ENCODE measurements at places on chromosomes 13 and 19. TPM values are rescaled to one million over a fixed set of nuclear protein-coding genes. Genes with fewer than 3 reads are reported as not detected.
A peak's percentile ranks its signal among the peaks of the same experiment; 100 is the strongest.

GNG8 gene
- not detected for total RNA-seq

DNA sequence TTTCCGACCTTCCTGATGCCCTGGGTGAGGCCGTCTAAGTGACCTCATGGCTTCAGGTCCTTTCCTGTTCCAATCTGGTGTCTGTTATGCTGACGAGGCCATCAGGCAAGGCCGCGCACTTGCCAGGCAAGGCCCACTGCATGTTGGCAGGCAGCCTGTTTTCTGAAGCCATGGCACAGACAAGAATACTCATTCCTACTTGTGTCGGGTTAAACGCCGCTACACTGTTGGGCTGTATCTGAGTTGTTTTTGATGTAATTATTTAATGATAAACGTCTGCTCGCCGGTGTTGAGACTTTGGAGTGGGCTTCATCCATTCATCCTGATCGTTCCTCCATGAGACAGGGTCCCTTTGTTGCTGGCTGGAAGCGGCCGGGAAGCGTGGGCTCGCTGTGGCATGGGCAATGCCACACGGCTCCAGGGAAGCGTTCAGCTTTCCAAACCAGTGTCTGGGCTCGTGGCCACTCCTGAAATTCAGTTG, 92.1 kb downstream of the ATP11A start:
- peak; percentile 26 for DNase-seq

DNA sequence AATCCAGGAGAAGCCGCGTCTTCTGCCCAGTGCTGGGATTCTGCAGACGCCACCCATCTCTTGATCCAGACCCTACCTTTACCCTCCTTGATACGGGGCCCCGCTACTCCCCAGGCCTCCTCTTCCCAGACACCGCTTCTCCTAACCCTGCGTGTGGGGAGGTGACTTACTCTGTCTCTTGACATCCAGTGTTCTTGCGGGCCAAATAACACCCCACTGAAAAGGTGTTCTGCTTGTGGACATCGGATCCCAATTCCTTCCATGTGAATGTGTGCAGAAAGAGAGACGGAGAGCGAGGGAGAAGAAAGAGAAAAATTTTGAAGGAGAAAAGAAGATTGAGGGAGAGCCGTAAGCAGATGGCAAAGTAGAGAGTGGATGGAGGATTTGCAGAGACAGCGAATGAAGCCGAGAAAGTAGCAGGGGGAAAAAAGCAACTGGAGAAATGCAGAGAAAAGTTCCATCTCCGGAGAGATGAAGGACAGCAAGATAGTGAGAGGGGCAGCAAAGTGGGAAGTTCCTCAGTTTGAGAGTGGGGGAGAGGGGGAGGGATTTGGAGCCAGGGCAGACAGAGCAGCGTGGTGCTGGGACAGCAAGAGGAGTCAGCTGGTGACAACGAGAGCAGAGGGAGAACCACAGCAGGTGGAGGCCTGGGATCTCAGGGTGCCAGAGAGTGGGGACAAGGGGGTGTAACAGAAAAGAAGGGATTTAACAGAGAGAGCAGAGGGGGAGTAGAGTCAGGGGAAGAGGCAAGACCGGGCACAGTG, 814 bp downstream of the ZNF480 start:
- peak; percentile 11 for DNase-seq

- DNase-seq, result no peak
Observed at GRCh38 chr13:34864671-34865070, 77.4 kb upstream of the NBEA start.

DNA sequence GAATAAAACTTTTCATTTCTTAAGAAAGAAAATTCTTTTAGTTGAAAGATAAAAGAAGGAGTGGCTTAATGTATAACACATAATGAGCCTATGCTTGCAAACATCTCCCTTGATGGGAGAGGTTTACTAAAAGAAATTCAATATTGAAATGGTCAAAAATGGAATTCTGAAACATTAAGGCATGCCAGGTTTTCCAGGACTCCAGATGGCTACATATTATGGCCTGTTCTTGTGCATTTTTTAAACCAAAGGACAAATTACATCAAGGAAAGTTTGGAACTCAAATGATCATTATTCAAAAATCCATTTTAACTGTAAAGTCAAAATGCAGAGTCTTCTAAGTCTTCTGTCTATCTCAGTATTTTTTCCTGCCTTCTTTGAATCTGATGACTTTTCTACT, 19.1 kb upstream of the CYSLTR2 start:
- no peak for DNase-seq

LHFPL6 gene
- 66.5 TPM for total RNA-seq
